ENCODE measurements at places on chromosomes 12 and 14.

DNA sequence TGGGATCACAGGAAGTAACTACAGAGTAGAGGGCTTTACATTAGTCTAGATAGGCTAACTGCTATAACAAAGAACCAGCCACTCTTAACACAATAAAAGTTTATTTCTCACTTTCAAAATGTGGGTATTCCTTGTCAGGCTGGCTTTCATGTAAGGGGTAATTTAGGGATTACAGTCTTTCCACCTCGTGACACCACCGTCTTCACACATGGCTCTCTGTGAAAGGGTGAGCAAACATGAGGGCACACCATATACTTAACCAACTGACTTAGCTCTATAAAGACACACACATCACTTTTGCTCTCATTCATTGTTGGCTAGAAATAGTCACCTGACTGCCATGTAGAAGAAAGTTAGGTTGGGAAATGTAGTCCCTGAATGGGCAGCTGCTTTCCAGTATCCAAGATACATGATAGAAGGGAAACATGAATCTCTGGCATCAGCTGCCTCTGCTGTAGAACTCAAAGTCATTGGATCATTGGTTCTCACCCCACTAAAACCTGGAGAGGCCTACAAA, 66.1 kb upstream of the CRY1 start:
- DNase-seq: no peak

DNA sequence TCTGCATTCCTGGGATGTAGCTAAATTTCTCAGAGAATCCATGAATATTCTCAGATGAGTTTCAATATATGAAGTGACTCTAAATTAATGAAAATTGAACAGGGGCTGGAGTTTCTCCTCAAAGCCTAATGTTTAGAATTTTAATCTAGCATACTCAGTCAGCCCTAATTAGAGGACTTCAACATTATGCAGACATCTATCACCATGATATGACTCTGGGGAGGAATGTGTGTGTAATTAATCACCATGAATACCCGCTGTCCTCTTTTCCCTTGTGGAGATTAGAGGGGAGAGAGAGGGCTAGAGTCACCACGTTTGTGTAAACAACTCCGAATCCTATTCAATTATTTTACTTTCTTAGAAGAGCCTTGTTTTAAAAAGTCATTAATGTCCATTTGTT, 698.6 kb upstream of the MDGA2 start:
- DNase-seq: no peak

DNA sequence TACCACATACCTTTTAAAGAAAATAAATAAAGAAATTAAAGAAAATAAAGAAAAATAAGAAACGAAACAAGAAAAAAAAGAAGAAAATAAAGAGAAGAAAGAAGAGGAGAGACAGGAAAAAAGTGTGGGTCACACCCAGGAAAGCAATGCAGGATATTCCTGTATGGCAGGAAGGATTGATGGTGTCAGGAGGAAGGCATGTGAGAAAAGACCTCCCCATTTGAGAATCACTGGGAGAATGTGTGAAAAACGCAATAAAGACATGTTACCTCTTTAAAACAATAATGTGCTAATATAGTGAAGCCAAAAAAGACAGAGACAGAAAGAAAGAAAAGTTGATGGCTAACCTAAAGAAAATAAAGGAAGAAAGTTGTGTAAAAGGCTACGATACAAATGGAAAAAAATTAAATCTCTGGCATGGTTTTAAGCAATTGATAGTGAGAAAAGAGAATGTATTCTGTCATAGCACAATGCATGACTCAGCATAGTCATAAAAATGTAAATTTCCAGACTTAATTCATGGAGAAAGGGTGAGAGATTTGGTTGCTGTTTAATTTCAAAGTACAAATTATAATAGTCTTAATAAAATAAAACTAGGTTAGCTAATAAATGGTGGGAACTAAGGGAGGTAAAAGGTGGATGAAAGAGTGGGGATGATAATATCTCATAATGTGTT, 24.3 kb upstream of the FOXG1 start:
- no peak for DNase-seq

GRCh38 chr12:71216725-71217579, 59.2 kb upstream of the TSPAN8 start:
- DNase-seq: no peak

DNA sequence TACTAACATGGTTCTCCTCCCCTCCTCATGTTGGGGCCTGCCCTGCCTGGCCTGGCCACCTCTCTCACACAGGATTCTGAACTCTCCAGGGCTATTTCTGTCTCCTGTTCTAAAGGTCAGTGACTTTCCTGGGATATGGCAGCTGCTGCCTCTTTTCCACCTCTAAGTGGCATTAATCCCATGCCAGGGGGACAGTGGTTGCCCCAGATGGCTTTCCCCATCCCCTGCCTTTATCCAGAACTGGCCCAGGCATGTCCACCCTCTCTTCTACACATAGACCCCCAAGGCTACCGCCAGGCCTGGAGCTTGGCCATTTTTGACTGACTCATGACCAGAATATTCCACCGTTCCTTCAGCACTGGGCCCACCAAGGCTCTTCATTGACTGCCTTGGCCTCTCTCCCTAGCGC, 90.4 kb downstream of the IRF2BPL start:
- DNase-seq: no peak

DNA sequence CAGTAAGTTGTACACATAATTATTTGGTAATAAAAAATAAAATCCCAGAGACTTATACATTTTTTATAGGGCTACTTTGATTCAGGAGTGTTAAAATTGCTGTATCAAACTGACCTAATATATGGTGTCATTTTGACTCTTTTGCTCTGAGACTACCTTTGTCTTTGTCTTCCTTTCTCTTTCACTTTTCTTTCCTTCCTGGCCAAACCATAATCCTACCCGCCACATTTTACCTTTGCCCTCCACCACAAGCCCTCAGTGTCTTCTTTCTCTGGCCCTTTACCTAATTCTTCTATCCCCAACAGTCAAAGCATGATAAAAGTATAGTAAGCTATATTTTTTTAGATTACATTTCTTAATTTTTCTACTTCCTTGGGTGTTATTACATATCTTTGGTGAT, 62.0 kb downstream of the CAND1 start:
- no peak for DNase-seq

- DNase-seq: no peak
These were observed 73.1 kb downstream of the RESF1 start for GRCh38 chr12:32032205-32032810.

DNA sequence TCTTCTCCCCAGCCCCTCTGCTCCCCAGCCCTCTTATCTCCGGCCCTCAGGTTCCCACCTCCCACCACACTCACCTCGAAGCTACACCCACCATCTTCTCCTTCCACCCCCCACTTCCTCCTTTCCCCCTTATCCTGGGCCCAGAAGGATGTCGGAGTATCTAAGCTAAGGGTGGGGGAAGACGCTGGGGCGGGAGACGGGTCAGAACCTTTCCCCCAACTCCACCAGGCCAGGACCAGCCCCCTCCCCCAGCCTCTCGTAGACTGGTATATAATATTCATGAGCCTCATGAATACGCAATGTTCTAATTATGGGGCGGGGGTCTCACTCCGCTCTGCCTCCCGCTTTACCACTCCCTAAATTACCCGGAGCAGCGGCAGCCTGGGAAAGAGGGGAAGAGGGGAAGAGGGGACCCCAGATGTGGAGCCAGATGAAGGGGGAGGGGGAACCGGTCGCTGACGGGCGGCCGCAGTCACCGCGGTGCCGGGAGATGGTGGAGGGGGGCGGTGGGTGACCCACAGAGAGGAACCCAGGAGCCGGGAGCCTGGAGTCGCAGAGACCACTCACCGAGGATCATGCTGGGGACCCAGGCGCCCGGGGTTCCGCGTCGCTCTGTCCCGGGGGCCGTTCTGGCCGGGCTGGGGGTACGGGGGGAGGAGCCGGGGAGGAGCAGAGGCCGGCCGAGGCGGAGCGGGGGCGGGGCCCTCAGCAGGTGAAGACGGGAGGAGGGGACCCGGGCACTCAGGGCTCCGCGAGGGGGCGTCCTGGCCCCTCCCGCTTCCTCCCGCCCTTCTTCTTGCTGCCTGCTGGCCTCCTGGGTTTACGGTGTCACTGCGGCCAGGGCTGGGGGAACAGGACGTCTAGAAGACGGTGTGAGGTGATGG, 6.4 kb upstream of the ZNF385A start:
- DNase-seq: peak; percentile 39

GRCh38 chr14:74963178-74963704, 7.8 kb upstream of the PGF start:
- no peak for DNase-seq

- DNase-seq: no peak
These were observed 81.8 kb downstream of the DUSP6 start for GRCh38 chr12:89270548-89270947.

DNA sequence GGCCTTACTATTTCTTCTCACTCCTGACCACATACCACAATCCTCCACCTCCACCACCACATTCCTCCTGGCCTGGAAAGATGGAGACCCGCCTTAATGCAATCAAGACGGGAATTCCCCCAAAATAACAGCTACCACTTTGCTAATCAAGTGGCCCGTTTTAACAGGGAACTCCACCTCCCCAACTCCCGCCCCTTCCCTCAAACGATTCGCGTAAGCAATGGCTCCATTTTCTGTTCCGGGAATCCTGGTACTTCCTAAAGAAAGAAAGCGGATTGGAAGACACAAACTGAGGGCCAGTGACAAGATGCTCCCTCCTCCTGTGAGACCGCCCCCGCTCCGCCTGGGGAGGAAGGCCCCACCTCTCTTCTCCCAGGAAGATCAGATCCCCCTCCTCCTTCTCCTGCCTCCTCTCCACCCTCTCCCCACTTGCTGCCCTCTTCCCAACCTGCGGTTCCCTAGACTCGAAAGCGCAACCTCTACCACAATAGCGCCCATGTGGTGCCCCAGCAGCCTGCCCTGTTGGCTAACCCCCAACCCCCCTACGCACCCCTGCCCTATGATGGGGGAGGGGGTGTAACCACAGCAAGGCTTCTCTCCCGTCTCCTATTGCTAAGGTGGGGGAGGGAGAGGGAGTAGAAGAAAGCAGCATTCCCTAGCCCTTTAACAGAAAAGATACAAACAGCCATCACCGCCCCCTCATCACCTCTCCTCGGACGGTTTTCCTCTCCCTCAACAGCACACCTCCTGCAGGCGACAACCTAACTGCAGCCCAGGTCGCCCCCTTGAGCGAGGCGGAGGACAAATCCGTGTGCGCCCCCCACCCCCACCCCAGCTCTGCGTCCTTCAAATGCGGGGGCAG, 777 bp downstream of the ARF3 start:
- peak; percentile 83 for DNase-seq

- DNase-seq: no peak
These were observed 56.4 kb downstream of the PITPNM2 start for GRCh38 chr12:123094349-123095077.

DNA sequence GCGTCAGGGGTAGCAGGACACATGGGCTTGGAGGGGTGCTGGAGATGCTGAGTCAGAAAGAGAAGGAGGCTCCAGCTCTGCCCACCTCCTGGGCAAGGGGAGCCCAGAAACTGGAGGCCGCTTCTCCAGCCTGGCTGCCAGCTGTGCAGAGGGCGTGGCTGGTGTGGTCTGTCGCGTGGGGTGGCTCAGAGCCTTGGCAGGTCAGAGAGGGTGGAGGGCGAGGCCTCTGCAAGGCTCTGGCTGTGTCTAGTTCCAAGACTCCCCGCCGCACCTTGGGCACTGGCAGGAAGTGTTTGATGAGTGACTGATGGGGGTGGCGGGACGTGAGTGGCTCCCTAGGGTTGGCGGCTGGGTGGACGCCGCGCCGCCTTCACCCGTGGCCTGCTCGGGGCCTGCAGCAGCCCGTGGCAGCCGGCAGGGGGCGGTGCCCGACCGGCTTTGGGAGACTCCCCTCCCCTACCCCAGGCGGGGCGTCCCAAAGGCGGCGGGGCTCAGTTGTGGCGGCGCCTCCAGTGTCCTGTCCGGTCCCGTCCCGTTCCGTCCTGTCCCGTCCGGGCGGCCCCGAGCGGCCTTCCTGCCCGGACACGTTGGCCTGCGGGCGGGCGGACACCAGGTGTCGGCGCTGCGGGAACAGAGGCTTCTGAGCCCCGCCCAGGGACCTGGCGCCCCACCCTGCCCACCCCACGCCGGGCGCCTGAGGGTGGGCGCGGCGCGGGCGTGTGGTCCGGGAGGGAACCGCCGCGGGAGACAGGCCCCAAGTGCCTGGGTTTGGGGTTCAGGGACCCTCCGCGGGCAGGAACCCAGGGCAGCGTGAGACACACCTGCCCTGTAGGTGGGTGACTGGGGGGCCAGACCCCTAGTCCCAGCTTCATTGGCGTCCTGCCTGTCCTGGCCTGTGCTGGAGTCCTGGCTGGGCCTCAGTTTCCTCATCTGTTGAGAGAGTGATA, 39.7 kb downstream of the KRT80 start:
- DNase-seq: no peak

- no peak for DNase-seq
These were observed 242.7 kb downstream of the ATXN7L3B start for GRCh38 chr12:74780182-74780849.

GRCh38 chr12:113245695-113246477, 24.6 kb downstream of the TPCN1 start:
- DNase-seq: peak; percentile 51

DNA sequence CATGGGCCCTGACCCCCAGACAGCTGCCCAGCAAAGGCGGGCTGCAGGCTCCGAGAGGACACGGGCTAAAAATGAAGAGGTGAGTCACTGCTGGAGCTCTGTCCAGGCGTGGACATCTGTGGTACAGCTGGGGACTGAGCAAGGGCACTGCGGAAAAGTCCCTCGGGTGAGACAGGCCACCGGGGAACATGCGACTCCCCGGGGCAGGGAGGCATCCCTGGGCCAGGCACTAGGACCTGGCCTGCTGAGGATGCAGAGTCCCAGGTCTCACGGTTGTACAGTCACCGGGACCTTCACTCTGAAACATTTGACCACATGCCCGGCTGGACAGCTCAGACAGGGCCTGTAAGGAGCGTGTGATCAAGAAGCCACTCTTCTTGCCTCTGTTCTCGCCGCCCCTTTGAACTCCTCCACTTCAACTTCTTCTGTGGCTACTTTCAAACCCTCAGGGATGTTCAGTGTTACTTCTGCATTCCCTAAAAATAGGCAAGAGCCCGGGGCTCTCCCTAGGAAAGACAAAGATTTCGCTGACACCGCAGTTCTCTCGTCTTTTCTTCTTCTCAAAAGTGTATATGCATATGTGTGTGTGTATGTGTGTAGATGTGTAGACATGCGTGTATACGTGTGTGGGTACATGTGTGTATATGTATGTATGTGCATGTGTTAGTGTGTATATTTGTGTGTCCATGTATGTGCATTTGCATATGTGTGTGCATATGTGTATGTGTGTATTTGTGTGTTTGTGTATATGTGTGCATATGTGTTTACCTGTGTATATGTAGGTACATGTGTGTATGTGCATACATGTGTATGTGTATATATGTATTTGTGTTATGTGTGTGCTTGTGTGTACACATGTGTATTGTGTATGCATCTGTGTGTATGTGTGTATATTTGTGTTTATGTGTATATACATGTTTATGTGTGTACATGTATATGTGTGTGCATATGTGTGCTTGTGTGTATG, 5.0 kb upstream of the RFLNA start:
- no peak for DNase-seq

DNA sequence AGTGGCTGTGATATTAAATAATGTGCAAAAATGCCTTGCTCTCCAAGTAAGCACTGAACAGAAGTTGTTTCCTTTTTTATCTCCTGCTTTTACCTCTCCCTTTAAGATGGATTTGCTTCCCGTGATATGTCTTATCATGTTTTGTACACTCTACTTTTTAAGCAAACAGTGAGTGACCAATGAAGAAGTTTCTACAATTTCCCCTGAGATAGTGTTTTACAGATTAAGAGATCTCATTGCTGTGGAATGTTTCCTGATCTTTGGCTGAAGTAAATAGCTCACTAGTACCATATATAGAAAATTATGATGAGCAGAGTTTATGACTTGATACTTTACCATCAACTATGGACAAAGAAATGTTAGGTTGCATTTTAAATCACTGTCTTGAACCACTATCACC, 184.8 kb upstream of the PDE3A start:
- no peak for DNase-seq

GRCh38 chr12:95582230-95583058, 31.2 kb upstream of the USP44 start:
- DNase-seq: no peak
